ENCODE measurements at places on chromosomes 11 and 22. TPM values are rescaled to one million over a fixed set of nuclear protein-coding genes. Genes with fewer than 3 reads are reported as not detected.

The C11orf87 gene
- total RNA-seq = 0.13 TPM

The CARD16 gene
- 12.0 TPM for total RNA-seq

DNA sequence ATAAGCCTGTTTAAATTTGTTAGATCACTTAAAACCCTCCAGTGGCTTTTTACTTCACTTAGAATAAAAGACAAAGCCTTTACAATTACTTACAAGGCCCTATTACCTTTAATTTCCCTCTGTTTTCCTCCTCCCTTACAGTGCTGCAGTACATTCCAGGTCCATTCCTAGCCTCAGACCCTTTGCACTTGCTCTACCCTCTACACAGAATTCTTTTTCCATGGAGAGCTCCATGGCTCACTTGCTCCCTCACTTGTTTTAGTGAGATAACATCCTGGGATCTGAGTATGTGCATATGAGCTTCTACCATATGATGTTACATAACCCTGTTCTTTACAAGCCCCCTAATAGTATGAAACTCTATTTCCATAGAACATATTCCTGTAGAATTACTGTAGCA is 24.4 kb downstream of the ZNF214 start:
- DNase-seq = no peak

GRCh38 chr11:3223932-3224381 is 5.3 kb upstream of the MRGPRG start:
- no peak for DNase-seq

DNA sequence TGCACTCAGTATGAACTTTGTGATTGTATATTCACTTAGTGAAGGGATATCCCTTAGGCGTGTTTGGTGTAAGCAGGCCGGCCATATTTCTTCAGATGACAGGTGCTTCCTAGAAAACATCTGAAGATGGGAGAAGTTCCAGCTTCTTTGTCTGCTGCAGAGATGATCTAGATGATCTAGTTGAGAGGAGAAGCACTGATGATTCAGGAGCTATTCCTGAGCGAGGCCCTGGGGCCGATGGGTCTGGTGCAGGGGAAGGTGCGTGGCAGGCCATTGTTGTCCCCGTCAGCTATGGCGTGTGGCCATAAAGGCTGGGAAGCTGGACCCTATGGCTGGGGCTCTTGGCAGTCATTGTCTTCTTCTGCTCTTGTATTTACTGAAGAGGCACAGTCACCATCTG is 14.0 kb downstream of the FAM118A start:
- no peak for DNase-seq

DNA sequence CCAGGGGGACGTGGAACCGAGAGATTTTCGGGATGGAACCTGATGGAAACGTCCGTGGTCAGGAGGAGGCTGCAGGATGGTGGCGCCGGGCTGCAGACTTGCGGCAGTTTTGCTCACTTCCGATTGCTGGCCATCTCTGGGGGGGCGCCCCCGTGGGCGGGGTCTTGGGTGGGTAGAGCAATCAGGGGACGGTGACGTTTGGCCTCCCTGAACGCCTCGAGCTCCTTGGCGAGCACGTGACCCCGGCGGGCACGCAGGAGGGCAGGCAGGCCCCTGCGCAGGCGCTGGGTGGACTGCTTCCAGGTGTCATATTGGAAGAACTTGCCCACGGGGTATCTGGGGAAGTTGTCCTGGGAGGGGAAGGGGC is 6.3 kb downstream of the IGF2 start:
- DNase-seq = no peak

DNA sequence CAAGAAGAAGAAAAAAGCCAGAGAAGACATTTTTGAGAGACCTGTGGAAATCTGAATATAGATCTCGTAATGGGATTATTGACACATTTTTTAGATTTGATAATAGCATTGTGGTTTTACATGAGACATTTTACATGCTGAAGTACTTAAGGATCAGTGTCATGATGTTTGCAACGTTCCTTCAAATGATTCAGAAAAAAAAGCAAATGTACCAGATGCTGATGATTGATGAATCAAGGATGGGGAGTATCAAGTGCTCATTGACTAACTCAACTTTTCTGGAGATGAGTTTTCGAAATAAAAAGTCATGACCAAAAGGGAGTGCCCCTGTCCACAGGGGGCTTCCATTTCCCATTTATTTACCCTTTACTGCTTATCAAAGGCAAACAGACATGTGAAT is 207.0 kb upstream of the SORL1-AS1 start:
- DNase-seq = no peak

DNA sequence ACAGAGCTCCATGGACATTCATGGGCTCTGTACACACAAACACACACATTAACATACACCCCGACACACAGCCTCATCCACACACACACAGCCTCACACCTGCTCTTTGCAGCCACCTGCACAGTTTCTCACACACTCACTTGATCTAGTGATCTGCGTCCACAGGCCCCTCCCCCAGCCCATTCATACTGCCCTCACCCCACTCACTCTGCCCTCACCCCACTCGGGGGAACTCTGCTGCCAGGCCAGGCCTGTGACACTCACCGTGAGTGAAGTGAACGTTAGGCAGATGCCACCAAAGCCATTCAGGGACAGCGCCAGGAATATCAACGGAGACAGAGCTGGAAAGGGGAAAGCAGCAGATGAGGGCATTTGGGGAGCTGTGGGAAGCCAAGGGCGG is 15.0 kb downstream of the SLC43A1 start:
- no peak for DNase-seq
